Stimulated activated CD8-positive, alpha-beta memory T cell treated with anti-CD3 and anti-CD28 coated beads, Interleukin-2, amount 100 ng/mL, for 1 hour (primary cell): ENCODE measurements at places on chromosomes 6 and 20.

DNA sequence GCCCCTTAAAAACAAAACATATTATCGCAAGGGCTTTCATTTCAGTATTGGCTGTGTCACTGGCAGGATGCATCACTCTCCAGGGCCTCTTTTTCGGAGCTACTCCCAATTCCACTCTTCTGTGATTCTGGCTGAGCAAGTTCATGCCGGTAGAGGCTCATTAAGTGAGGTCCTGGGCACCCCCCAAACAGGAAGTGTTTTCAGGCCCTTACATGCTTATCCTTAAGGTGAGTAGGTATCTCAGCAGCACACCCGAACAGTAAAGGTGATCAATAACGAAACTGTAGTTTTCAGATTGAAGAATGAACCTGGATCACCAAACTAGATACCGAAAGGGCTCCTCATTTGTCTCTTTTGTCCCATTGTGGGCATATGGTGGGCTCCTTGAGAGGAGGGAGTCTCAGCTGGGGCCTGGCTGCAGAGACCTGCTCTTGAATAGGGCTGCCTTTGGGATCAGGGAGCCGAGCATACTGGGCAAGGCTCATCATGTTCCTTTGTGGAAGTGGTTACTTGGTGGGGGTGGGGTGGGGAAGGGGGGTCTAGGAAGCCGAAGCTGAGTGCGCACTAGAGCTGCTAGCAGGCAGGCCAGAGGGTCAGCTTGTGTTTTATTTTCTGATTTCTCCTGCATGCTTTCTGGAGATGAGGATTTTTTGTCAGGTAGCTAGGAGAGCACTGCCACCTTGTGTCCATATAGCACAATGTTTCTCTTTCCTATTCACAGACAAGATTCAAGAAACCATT is 65.2 kb downstream of the CDS2 start:
- DNase-seq, result no peak

GRCh38 chr6:83417880-83418663 is 12.8 kb downstream of the ME1 start:
- no peak for DNase-seq

DNA sequence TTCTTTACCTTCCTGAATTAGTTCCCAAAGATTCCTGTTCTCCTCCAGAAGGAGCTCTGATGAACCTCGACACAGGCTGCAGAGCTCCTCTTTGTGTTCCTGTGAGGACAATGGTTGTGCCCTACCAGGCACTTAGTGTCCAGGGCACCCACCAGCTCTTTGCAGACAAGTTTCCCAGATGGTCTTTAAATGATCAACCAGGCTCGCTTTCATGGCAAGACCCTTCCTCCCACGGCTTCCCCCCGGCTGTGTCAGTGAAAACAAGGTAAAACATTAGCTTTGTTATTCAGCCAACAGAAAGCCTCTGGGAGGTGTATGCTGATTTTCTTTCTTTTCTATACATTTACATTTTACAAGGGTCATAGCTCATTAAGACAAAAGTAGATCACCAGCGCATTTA is 32.3 kb upstream of the CNKSR3 start:
- no peak for DNase-seq

- DNase-seq, result no peak
Measured at GRCh38 chr6:139219746-139220145, 72.1 kb downstream of the TXLNB start.

DNA sequence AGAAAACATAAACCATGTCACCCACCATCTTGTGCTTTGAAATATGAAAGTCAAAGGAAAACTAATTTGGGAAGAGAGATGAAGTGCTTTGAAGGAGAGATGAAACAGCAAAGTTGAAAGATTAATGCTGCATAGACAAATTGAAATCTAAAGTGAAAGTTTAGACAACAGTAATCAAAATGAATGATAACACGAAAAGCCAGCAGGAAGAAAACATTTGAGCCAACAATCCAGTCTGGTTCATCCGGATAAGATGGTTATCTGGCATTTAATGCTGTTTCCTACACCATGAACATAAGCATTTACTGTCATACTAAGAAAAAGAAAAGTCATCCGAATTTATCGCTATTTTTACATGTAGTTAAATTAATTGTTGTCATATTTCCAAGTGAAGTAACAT is 595 bp downstream of the HAO1 start:
- no peak for DNase-seq

GRCh38 chr6:119195848-119196247 is 117.4 kb upstream of the FAM184A start:
- DNase-seq, result no peak

GRCh38 chr20:21503345-21503744 is 10.5 kb downstream of the NKX2-2 start:
- no peak for DNase-seq

DNA sequence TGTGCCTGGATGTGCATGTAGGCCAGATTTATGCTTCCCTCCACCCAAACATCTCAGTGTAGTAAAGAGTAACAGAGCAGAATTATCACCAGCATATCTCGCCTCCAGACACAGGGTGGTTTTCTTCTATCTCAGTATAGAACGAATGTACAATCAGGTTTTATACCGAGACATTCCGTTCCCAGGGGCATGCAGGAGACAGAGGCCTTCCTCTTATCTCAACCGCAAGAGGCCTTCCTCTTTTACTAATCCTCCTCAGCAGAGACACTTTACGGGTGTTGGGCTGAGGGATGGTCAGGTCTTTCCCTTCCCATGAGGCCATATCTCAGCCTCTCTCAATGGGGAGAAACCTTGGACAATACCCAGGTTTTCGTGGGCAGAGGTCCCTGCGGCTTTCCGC is 36.4 kb upstream of the MC3R start:
- no peak for DNase-seq
